Hematopoietic multipotent progenitor cell treated with erythropoietin and hydrocortisone succinate and interleukin-3 and kit ligand, for 15 days (in vitro differentiated cells): ENCODE measurements at places on chromosomes 6 and 20.
A peak's percentile ranks its signal among the peaks of the same experiment; 100 is the strongest.

DNA sequence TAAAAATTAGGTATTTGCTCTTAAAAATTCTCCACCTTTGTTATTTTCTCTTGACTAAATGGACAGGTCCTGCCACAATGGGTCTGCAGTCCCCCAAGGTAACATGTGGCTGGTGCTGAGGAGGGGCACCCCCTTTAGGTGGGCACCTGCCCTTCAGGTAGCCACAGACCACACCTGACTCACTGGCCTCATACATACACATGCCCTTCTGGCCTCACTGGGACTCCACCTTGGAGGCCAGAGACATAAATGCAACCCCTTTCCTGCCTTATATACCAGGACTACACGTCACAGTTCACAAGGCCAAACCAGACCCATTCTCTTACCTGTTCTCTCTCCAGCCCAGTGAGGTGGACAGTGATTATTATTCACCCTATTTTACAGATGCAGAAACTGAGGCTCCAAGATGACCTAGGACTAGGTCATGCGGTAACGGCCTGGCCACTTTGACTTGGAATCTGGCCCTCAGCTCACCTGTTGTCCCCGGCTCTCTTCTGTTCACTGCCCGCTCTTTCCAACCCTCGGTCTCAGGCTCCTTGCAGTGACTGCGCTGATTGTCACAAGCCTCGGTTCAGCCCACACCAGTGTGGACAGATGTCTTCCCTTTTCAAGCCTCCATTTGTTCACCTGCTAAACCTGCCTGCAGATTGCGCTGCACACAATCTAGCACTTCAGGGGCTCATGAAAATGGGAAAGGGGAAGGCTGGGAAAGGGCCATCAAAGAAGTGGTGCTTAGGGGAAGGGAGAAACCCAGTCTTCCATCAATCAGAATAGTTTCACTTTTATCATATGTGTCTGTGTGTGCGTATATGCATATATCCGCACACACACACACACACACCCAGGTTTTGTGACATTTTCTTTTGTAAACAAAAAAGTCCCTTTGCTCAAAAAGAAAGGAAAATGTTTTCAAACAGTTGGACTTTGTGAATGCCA, 121.7 kb downstream of the BCAS1 start:
- no peak for DNase-seq

- DNase-seq = peak; percentile 68
These were observed 3.2 kb upstream of the TUBB1 start for GRCh38 chr20:59015812-59016711.

- no peak for DNase-seq
These were observed 994 bp downstream of the CLDN20 start for GRCh38 chr6:155264693-155265320.

- DNase-seq = no peak
These were observed 38.3 kb upstream of the SMLR1 start for GRCh38 chr6:130788954-130789353.

DNA sequence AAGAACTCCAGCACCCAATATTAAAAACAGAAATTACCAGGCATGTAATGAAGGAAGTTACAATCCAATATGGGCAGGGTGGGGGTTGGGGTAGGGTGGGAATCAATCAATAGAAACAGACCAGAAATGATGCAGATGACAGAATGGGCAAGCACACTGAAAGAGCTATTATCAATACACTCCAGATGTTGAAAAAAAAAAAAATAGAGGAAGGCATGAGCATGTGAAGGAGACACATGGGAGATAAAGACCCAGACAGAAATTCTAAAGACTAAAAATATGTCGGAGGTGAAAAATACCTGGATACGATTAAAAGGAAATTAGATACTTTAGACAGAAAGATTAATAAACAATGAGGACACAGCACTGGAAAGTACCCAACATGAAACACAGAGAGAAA, 19.1 kb upstream of the ZC3H12D start:
- DNase-seq = peak; percentile 74

- DNase-seq = no peak
These were observed 42.4 kb downstream of the LCA5 start for GRCh38 chr6:79494841-79495240.

DNA sequence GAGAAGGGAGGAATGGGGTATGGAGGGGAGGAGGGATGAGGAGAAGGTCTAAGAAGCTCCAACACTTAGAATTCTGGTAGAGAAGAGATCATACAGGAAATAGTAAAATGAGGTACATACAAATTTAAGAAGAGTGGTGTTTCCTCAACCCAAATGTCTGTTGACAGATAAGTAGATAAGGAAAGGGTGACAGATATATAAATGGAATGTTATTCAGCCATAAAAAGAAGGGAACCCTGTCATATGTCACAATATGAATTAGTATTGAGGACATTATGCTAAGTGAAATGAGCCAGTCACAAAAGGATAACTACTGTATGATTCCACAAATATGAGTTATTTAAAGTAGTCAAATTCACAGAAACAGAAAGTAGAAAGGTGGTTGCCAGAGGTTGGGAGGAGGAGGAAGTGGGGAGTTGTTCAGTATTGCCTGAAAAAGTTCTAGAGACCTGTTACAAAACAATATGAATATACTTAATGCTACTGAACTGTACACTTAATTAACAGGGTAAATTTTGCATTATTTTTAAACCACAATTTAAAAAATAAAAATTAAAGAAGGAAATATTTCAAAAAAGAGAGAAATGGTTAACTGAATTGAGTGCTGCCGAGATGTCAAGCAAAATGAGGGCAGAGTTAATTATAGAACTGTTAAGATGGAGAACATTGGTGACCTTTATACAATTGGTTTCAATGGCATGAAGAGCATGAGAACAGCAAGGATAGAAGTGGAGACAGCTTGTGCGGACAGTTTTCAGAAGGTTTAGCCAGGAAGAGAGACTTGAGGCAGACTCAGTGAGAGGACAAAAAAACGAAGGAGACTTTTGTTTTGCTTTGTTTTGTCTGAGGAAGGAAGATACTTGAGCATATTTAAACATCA, 47.6 kb upstream of the ADGRF4 start:
- DNase-seq = no peak

DNA sequence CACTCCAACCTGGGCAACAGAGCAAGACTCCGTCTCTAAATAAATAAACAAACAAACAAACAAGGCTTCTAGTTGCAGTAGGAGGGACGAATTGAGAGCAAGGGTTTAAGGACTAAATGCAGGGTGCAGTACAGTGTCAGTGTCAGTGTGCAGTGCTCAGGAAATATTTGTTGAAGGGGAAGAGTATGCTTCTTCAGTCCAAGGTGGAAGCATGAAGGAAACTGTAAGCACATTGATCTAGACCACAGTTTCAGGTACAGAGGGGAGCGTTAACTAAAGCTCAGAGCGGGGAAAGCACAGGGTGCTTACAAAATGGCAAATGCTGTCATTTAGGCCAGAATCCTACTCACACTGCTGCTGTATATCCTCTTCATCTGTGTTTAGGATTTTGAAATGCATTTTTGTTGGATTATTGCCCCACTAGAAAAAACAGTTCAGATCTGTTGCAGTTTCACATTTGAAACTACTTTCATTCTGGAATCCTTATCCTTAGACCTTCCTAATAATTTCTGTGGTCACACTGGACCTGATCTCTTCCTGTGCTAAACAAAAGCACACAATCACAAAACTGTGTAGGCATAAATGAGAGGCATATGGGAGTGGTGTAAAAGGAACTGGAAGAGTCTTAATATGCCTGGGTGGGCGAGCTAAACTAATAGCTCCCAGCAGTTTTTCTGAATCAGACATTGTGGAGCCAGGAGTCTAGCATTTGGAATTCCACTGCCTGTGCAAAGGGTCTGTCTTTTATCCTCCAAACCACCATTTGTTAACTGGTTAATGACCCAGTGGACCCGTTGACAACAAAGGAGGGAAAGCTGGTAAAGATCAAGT, 41.4 kb downstream of the CBFA2T2 start:
- DNase-seq = no peak

DNA sequence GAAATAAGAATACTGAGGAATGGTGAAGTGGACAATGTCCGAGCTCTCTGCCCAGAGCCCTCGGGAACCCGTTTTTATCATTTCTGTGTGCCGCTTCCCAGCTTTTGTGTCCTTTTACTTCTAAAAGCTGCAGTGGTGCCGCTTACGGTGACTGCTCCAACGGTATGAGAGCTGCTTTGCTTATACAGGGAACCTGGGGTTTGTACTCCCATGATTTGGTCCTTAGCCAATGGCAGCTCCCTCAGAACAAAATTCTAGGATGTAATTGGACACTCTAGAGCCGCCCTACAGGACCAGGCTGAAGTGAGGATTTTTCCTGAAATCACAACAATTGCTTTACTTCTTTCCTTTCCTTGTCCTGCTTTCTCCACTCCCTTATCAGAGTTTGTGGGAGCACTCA, 24.2 kb upstream of the PCSK2 start:
- no peak for DNase-seq

GRCh38 chr6:134584847-134585516, 267.1 kb upstream of the SGK1 start:
- DNase-seq = no peak

DNA sequence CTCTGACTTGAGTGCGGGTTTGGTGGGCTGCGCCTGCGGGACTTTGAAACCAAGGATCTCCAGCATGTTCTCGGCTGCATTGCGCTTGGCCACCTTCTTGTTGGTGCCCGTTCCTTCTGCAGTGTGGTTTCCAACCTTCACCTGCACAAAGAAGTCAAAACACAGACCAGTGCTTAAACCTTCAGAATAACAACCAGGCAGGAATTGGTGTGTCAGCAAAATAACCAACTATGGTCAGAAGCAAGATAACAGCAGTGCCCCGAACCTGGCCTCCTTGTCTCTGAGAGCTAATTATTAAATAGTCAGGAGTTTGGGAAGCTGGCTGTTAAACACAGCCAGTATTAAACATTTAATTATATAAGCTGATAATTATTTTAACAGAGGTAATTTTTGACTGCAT, 68.1 kb downstream of the STAU1 start:
- no peak for DNase-seq

DNA sequence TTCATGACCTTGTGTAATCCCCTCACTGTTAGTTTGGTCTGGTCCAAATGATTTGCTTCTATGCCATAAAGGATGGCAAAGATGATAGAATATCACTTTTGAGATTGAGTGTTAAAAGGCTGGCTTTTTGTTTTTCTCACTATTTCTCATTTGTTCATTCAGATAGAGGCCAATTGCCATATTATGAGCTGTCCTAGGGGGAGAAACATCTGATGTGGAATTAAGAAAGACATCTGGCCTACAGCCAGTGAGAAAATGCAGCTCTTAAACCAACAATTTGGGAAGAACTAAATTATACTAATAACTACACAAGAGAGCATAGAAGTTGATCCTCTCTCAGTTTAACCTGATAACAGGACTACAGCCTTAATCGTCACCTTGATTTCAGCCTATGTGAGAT, 1668.6 kb downstream of the GRIK2 start:
- DNase-seq = no peak

DNA sequence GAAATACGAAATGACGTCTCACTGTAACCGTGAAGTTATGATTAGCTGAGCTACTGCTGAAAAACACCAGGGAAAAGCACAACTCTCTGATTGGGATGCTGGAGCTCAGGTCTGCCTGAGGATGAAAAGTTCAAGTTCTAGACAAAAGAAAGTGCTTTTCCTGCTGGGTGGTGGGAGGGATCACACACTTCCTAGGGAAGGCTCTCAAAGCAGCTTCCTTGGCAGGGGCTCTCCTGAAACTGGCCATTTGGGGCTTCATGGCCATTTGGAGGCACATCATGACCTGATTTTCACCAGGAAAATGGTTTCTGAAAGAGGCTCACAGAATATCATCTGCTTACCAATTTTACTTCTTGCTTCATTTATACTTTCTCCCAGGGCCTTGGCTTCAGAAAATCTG, 97.1 kb upstream of the KCNK16 start:
- no peak for DNase-seq

DNA sequence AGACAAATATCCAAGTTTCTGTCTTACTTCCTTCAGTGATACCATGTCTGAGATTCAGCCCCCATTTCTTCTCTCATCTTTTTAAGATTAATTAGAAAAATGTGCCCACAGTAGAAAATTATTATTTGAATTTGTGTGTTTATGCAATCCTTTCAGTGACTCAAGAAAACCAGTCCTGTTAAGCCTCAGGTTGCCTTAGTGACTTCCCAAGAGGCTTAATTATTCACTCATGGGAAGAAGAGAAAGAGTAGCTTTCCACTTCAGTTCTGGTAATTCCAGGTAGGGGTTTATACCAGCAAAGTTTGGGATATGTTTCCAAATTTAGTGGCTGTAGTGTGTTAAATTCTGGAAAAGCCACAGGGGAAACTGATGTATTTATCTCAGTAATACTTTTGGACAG, 149.1 kb downstream of the RIMS1 start:
- no peak for DNase-seq

GRCh38 chr20:2914160-2914559, 40.9 kb downstream of the PTPRA start:
- DNase-seq = no peak

DNA sequence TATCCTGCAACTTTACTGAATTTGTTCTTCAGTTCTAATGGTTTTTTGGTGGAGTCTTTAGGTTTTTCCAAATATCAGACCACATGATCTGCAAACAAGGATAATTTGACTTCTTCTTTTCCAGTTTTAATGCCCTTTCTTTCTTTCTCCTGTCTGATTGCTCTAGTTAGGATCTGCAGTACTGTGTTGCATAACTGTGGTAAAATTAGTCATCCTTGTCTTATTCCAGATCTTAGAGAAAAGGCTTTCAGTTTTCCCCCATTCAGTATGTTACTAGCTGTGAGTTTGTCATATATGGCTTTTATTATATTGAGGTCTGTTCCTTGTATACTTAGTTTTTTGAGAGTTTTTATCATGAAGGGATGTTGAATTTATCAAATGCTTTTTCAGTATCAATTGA, 4.3 kb downstream of the MICA start:
- no peak for DNase-seq

DNA sequence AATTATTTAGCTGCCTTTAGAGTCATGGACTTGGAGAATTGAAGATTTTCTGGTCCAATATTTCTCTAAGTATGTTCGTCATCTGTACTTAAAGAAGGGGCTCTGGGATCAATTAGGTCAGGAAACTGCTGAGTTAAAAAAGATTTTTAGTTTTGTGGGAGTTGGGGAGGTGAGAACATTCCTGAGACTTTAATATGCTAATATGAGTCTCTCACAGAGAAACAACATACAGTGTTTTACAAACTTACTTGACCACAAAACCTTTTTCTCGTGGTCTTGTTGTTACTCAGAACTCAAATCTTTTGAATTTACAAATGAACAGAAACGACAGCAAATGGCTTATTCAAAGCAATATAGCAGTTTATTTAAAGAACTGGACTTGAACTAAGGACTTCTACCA, 67.9 kb downstream of the LIN28B start:
- DNase-seq = no peak

DNA sequence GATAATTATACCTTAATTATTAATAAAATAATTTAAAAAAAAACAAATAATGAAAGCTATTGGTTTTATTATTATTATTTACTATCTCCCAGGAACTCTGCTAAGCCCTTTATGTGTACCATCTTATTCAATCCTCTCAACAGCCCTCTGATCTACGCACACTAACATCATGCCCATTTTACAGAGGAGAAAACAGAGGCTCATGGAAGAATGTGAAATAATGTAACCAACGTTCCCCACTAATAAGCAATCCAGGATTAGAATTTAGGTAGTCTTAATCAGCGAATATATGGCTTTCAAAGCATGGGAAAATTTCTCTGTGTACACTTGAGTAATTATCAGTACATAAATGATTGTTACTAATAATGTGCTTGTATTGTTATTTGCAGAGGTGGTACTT, 89.0 kb downstream of the MAFB start:
- DNase-seq = no peak
